Activated CD4-positive, alpha-beta T cell treated with anti-CD3 and anti-CD28 coated beads, Interleukin-2, Interleukin-4, amounts not matched to agents 100 ng/mL and 50 ng/mL, durations not matched to agents 16 hours and 8 hours (primary cell): ENCODE measurements at places on chromosomes 16 and 17.

- DNase-seq = no peak
These were observed 1.9 kb downstream of the CDH11 start for GRCh38 chr16:65119901-65120401.

- DNase-seq = no peak
These were observed 25.4 kb downstream of the UBE2G1 start for GRCh38 chr17:4340914-4341615.

DNA sequence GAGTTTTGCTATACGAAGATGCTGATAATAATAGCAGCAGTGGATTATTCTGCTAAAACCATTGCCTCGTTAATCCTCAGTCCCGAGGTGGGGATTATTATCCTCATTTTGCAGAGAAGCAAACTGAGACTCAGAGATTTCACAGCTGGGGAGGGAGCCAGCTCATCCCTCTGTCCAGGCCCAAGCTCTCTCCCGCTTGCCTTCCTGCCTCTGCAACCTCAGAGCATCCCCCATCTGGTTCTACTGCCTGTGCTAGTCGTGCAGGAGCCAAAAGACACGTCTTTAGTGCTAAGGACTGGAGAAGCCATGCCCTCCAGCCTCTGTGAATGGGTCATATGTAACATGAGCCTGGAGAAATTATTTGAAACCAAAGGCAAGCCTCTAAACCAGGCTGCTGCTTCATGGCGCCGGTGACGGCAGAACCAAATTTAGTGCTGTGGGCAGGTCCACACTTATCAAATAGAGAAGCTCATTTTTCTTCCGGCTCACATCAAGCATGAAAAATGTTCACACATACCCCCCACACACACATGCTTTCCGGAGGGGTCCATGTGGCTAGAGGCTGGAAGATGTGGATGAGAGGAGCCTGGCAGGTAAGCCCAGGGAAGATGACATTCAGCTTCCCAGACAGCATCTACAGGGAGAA is 13.5 kb downstream of the MAPT start:
- no peak for DNase-seq

DNA sequence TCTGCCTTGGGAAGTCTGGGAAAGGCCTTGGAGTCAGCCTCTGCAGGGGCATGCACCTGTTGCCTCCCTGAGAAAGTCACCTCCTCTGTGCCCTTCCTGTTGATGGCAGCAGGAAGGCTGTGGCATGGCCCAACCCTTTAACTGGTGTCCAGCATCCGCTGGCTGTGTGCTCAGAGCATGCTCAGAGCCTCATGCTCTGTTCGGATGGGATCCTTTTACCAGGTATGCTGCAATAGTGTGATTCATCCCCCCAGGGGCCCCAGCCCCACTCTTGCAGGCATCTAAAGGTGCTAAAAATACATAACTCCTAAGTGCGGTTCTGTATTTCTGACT is 24.9 kb downstream of the KLHL36 start:
- DNase-seq = no peak

DNA sequence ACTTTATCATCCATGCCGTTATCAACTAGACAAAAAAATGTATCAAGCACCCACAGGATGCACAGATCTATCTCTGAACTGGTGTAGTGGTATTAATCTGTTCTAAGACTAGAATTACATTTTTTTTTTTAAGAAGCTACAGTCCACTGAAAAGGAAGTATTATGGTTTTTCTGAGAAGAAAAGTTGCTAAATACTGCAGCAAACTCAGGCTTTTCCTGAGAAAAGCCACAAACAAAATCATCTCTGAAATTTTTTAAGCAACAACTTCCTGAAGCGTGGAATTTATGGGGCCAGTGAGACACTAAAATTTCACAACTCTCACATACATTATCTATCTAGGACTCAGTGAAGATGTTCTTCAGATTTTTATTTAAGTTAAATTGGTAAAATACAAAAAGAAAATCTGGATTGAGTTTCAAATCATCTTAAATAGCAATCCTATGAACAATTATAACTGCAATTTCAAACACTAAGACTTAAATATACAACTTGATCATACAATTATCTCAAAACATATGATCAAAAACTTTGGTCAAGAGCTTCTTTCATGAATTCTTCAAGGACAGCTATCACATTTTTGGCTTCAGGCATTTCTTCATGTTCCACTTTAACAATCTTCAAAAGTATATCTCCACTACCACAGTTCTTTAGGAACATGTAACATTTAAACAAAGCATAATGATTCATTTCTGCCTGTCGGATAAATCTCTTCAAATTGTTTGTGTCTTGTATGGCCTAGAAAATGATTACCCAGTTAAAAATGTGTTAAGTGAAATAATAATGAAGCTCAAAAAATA is 10.5 kb downstream of the C17orf75 start:
- DNase-seq = peak; percentile 77

DNA sequence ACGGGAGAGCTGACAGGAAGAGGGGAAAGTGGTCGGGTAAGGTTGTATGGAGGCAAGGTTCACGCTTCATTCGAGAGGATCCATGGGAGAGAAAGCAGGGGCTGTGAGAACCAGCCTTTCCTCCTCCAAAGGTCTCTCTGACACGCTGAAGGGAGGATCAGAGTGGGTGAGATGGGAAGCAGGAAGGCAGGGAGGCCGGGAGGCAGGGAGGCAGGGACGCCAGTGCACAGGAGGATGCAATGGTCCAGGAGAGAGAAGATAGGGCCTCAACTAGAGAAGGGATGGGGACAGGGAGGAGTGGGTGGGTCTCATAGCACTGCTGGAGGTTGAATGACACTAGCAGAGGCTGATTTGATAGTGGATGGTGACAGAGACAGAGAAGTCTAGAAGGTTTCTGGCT is 54.1 kb downstream of the PIMREG start:
- no peak for DNase-seq

- no peak for DNase-seq
These were observed 24.4 kb downstream of the YPEL2 start for GRCh38 chr17:59355702-59356325.

DNA sequence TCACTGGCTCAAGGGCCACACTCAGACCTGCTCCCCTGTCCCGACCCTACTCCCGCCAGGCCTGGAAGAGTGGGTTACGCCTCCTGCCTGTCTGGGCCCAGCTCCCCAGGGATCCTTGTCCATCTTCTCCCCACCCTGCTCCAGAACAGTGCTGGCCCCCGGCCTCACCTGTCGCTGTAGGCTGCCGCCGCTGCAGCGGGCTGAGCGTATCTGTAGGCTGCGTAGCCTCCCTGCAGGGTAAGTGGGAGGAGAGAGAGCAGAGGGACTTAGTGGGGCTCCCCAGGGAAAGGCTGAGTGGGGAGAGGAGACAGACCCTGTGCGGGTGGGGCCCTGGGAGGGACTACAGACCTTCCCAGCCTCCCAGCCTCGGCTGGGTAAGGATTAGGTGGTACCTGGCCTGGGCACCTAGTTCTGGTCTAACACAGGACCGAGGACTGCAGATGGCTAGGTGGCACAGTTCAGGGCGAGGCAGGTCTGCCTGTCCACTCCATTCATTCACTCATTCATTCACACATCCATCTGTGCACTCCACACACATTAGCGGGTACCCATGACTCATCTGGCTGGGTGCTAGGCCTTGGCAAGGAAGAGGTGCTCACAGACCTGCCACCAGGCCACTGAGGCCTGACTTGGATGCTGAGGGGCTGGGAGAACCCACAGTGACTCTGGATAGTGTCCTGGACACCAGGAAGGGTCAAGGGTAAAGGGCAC is 20.9 kb downstream of the ENGASE start:
- DNase-seq = no peak

GRCh38 chr16:11417487-11417886 is 72.2 kb downstream of the RMI2 start:
- DNase-seq = no peak

- no peak for DNase-seq
These were observed 107.3 kb downstream of the SDK2 start for GRCh38 chr17:73536700-73537605.

DNA sequence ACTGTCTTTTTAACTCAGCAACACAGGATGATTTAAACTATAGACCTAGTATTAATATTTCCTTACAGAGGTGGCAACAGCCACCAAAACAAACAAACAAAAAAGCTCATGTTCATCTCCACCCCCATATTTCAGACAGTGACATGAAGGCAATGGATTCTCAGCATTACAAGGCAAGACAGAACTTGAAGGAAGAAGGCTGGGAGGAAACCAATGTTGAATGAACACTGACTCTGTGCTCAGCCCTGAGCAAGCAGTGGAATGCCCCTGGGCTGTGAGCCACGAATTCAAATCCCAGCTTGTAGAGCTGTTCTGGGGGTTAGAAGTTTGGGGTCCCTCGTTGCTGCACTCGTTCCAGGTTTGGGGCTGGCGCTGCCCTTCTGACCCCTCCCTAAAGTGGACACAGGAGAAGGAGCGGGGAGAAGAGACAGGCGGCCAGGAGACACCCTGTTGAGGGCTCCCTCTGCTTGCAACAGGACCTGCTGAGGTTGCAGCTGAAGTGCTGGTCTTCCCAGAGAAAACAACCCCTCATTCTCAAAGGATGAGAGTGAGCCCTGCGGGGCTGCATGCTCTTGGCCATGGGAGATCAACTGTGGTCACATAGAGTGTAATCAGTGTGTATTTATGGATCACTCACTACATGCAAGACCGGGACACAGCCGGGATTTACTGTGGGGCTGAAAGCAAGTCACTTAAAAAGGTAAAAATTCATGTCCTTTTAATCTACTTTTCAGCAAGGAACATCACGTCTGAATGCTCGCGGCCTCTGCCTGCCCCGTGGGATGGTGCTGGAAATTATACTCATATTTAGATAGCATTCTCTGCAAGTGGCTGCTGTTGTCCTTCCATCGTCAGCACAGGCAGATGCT is 34.3 kb downstream of the MYH3 start:
- no peak for DNase-seq

GRCh38 chr17:65324611-65325342 is 187.6 kb downstream of the RGS9 start:
- DNase-seq = no peak

DNA sequence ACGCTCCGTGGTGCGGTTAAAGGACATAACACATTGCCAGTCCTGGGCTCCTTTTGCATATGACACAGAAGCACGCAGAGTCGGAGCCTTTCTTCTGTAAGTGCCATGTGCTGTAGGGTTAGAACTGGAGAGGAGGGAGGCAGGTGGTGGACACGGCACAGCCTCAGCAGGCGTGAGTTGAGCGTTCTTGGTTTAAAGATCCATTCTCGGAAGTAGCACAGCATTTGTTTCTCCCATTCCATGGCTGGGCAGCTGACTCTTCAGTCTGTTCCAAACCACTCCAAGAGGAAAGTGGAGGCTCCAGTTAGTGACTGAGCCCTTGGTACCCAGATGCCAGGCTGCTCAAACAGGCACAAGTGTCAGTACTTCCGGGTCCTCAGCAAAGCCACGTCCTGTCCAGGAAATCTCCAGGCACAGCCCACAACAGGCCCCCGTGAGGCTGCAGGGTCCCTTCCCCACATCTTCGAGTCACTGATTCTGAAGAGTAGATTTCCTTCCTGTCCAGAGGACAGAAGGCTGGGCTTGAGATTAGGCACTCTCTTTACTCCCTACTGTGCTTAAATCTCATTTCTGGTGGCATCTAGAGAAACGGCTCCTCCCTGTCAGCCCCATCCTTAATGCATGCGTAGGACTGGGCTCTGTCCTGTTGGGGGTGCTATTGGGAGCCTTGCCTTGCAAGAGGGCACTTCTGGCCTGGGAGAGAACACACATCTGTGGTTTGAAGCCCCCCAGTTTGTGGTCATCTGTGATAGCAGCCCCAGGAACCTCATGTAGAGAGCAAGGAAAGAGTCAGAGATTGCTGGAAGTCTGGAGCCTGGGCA is 39.6 kb upstream of the NAT9 start:
- no peak for DNase-seq

DNA sequence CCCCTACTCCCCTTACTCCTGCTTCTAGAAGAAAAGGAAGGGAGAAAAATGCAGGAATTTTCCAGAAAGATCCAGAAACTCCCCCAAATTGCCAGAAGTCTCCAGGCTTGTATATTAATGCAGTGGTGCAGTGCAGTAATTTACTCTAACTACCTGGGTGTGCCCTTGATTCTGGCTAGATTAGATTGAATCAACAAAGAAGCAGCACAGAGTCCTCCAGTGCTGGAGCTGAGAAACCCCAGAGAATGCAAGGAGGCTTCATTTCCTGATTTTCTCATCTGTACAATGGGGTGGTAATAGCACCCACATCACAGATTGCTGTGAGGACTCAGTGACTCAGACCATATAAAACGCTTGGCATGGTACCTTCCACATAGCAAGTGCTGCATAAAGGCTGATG is 247.3 kb upstream of the RPL38 start:
- DNase-seq = no peak

GRCh38 chr16:31064882-31065461 is 9.1 kb downstream of the ZNF668 start:
- no peak for DNase-seq

DNA sequence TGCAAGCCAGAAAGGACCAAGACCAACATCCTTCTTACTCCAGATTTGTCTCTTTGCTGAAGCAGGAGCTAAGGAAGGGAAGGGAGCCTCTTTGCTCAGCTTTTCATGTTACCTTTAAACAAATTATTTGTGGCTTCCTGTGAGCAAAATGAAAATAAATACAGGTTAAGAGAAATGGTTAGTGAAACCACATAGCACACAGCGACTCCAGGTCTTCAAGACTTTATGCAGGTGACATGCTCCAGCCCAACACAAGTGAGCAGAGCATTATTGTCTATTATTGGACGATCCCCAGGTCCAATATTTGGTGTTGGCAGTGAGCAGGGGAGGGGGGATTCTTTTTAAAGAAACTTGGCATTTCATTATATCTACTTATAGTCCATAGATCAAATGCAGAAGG is 53.3 kb downstream of the SALL1 start:
- no peak for DNase-seq
